Hypothalamus (tissue), 51 donors: ENCODE measurements at places on chromosomes 4 and X.

- no peak for DNase-seq
These were observed 32.8 kb downstream of the FAM13A start for GRCh38 chr4:89024051-89024675.

DNA sequence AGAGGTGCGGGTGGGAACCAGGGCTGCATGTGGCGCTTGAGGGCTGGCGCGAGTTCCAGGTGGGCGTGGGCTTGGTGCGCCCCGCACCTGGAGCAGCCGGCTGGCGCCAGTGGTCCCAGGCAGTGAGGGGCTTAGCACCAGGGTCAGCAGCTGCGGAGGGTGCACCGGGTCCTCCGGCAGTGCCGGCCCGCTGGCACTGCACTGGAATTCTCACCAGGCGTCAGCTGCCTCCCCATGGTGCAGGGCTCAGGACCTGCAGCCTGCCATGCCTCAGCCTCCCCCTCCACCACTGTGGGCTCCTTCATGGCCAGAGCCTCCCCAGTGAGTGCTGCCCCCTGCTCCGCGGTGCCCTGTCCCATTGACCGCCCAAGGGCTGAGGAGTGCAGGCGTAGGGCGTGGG, 174.0 kb downstream of the ADAM29 start:
- no peak for DNase-seq

GRCh38 chrX:139750390-139750789, 42.4 kb upstream of the MCF2 start:
- no peak for DNase-seq

GRCh38 chr4:152673489-152673888, 6.3 kb downstream of the TMEM154 start:
- DNase-seq = no peak

- DNase-seq = no peak
These were observed 246.3 kb upstream of the ANKRD50 start for GRCh38 chr4:124958847-124959246.

DNA sequence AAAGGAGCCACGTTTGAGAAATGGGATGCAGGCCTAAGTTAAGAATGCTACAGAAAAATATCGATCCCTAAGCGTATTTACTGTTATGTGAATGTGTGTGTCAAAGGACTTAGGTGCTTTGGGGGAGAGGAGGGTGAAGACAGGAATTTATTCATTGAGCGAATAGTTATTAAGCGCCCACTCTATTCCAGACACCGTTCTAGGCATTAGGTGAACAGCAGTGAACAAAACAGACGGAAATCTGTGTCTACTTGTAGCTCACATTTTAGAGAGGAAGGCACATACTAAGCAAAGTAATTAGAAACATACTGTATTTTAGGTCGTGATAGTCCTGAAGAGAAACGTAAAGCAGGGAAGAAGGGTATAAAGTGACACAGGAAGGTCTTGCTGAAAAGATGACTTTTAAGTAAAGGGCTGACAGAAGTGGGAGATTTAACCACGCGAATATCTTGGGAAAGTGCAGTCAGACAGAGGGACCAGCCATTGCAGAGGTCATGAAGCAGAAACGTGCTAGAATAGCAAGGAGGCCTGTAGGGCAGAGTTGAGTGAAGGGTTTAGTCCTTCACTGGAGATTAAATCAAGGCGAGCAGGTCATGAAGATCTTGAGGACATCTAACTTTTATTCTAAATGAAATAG, 541 bp downstream of the AIMP1 start:
- DNase-seq = no peak

DNA sequence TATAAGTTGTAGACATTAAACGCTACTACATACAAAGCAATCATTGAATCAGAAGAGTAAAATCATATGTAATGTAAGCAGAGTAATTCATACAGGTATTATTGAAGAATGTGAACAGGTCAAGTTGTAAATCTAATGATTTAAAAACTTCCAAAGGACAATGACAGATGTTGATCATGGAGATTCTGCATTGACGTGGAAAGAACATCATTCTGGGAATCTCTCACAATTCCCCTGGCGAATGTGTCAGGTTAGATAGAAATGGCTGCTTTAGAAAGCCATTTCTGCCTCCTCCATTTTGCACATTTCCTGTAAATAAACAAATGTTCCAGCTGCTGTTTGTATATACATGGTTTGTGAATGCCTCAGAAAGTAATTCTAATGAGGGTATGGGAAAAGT, 719.4 kb downstream of the ADGRL3 start:
- DNase-seq = no peak

GRCh38 chrX:11756354-11757318, 1.4 kb upstream of the MSL3 start:
- DNase-seq = no peak

- no peak for DNase-seq
These were observed 759.1 kb upstream of the SLIT2 start for GRCh38 chr4:19492606-19493005.

- no peak for DNase-seq
These were observed 33.4 kb downstream of the PHOX2B start for GRCh38 chr4:41715155-41715554.

- no peak for DNase-seq
These were observed 94.3 kb downstream of the CT47B1 start for GRCh38 chrX:120781403-120781802.

GRCh38 chr4:1208266-1208961, 36.0 kb upstream of the SPON2 start:
- DNase-seq = no peak

- DNase-seq = no peak
These were observed 611.3 kb upstream of the CPXCR1 start for GRCh38 chrX:88135735-88136134.

- no peak for DNase-seq
These were observed 196.0 kb upstream of the RBPJ start for GRCh38 chr4:26124753-26125321.

- no peak for DNase-seq
These were observed 5.6 kb upstream of the SPRY1 start for GRCh38 chr4:123390846-123391456.

DNA sequence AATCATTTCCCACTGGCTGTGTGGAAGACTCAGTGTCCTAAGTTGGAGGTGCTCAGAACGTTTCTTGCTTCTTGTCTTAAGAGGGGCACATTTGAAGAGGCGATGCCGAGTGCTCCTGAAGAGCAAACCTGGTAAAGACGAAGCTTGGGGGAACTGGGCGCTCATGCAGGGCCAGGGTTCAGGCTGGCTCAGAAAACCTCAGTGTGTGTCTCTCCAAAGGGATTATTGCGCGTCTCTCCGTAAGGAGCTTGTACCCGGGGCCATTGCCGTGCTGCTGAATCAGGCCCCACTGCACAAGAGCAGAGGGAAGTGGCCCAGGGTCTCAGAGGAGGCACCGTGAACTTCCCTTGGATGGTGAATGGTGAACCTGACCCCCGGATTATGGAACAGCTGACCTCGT, 44.4 kb downstream of the PSAPL1 start:
- DNase-seq = no peak

DNA sequence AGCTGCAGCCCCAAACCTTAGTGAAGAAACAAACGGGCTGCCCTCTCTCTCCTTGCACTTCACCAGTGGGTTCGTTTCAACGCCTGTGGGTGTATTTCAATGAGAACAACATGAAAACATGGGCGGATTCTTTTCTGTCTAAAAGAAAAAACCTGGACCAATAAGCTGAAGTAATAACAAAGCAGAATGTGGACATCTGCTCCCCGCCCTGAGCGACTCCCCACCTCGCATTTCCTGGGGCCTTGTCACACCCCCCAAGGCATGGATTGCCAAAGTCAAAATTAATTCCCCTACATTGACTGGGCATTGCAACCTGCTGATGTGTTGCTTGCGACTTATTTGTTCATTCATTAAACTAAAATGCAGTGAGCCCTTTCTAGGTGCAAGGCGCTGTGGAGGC, 142.9 kb downstream of the BCOR start:
- DNase-seq = no peak

- no peak for DNase-seq
These were observed 302.9 kb upstream of the GATB start for GRCh38 chr4:152063621-152064240.

- no peak for DNase-seq
These were observed 409 bp downstream of the UGDH start for GRCh38 chr4:39526765-39527295.
